ENCODE measurements at places on chromosomes 12 and 14.

GRCh38 chr14:35369701-35370191 is 34.8 kb downstream of the NFKBIA start:
- DNase-seq: no peak

DNA sequence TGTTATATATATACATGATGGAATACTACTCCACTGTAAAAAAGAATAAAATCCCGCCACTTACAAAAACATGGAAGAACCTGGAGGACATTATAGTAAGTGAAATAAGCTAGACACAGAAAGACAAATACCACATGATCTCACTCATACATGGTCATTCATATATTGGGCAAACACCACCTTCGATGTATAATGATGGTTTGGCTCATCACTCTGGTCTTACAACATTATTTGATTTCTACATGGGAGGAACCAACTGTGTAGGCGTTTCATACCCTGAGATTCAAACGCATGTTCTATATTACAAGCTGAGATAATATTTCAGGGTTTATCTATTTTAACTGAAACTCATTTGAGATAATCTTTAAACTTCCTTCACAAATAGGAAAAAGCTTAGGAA is 48.3 kb downstream of the ABCD2 start:
- no peak for DNase-seq

DNA sequence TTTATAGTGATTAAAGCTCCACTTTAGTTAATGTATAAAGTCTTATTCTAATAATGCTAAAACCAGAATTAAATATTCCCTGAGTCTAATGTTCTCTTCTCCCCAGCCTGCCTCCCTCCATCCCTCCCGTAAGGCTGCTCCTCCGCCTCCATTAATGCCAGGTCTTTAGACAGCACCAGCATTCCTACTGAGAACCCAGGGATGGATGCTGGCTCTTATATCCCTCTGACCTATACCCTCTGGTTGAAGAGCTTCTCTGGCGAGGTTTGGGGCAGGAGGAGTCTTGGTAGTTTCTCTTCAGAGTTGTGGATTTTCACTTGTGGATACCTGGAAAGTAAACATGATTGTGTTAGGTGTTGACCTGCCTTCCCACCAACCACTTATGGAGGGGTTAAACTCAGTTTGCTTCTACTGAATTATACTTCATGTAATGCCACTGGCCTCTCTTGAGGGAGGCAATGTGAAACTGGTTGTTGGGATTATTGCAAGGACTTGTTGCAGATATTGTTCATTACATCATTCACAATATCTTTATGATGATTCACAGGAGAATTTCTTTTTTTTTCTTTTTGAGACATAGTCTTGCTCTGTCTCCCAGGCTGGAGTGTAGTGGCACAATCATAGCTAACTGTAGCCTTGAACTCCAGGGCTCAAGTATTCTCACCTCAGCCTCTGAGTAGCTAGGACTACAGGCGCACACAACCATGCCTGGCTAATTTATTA is 11.1 kb upstream of the SMAGP start:
- no peak for DNase-seq

DNA sequence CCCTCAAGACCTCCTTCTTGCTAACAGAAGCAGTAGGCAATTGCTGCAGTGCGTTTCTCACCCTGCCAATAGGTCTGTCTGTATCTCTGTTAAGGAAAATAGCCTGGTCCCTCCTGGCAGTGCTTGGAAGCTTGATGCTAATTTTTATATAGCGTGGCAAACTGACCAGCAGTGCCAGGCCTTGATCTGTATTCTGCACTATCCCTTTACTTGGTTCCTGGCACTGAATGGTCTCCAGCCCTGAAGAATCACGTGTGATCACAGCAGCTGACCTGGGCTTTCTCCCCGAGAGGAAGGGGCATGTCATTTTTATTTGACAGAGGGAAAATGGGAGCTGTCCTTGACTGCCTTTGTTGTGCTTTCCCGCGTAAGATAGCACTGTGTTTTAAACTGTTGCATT is 48.7 kb upstream of the TRAF3 start:
- no peak for DNase-seq

GRCh38 chr12:77053259-77053658 is 12.1 kb downstream of the E2F7 start:
- no peak for DNase-seq

DNA sequence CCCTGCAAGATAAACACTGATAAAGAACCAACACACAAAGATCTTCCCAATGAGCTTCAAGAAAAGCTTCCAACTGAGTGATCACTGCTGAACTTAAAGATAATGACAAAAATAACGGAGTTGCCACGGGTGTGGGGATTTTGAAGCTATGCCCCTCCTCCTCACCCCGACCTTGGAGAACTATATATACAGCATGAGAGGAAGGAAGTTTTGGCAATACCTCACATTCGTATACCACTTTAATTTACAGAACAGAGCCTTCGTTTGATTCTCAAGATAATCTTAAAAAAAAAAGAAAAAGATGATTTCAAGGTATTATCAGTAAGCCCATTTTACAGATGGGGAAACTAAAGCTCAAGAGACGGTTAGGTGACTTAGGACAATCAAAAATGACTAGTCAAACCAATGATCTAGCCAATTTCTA is 715 bp downstream of the NEK9 start:
- no peak for DNase-seq

GRCh38 chr12:55142669-55143565 is 16.7 kb downstream of the OR9K2 start:
- DNase-seq: peak; percentile 14

DNA sequence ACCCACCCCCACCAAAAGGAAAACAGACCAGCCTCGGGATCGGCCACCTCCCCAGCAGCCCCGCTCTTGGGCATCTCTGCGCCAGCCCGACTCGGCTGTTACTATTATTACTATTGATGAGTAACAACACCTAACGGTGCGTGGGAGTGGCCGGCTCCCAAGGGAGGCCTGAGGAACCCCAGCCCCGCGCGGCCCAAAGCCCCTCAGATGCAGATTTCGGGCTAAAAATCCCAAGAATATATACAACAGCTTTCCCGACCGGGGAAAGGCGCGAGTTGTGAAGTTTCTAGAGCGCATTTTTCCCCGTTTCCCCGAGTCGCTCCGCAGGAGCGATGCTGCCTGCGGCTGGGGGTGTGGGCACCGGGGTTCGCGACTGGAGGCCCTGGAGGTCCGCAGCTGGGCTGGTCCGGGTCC is 565 bp downstream of the NT5DC3 start:
- DNase-seq: peak; percentile 46

DNA sequence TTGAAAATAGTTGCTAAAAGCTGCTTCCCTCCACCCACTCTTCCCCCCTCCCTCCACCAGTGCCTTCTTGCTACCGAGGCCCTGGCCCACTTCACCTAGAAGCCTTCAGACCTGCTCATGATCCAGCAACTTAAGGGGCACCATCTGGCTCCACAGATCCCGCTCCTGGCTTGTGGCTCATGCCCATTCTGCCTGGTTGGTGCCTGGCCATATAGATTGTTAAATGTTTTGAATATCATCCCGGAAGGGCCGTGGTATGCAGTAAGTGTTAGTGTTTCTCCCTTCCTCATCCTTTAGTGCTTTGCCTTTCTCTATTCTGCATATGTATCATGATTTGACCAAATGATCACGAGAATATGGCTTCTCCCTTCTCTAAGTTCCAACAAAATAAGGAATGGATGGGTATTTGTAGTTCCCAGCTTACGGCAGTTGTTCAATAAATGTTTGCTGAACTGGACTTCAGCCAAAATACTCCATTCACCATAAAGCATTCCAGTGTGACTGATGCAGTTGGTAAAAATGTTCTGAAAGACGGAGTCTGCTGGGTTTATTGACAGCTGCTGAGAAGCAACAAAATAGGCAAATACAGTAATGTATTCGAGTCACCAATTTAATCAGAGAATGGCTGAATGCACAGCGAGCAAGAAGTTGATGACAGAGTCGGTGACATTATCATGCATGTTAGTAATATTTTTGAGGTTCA is 30.7 kb downstream of the GRIP1 start:
- DNase-seq: no peak

All from GM10248 (cell line).